ENCODE measurements at places on chromosomes 4 and X.

GRCh38 chrX:97479106-97479890 lies 595.6 kb downstream of the RPA4 start:
- DNase-seq: no peak

DNA sequence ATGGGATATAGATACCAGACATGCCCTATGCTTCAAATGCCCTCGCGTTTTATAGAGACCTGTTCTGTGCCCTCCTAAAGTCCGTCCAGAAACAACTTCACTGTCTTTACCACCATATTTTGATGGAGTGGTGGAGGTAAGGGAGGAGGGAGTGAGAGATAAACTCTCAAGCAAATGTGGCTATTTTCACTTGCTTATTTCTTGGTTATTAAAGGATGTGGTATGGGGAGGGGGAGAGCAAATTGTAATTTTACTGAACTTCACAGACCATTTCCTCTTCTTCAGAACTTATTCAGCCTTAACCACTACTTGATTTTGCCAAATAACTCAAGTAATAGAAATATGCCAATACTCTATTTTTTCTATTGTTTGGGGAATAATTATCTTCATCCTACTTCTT lies 31.5 kb downstream of the GPR174 start:
- no peak for DNase-seq

DNA sequence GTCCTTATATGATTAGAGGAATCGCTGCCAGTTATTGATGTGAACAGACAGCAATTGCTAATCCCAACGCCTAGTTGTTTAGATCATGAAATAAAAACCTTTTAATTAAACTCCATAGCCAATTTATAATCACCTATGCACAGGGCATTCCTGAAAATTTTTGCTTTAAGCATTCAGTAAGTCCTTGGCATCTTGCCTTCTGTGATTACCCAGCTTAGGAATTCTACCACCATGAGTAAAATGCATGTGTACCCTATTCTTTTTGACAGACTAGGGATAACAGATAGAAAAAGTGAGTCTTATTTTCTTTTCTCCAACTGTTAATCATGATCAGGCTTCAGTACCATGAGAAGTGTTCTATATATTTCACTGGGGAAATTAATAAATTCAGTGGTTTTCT lies 995.3 kb upstream of the GRIA3 start:
- no peak for DNase-seq

DNA sequence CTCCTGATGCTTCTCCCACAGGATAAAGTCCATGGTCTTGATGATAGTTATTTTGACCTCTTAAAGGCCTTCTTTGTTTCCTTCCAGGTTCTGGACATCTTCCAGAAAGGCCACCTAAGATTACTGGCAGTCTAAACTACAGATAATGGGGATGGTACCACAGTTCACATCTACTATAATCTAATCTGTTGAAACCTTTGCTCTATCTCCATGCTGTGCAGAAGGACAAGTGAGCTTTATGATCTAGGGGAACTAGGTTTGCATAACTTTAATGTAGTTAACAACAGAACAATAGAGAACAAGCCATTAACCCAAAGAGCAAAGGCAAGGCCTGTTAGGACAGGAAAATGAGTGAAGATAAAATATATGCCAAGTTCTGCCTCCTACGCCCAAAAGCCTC lies 103.9 kb upstream of the KLHL13 start:
- DNase-seq: no peak

DNA sequence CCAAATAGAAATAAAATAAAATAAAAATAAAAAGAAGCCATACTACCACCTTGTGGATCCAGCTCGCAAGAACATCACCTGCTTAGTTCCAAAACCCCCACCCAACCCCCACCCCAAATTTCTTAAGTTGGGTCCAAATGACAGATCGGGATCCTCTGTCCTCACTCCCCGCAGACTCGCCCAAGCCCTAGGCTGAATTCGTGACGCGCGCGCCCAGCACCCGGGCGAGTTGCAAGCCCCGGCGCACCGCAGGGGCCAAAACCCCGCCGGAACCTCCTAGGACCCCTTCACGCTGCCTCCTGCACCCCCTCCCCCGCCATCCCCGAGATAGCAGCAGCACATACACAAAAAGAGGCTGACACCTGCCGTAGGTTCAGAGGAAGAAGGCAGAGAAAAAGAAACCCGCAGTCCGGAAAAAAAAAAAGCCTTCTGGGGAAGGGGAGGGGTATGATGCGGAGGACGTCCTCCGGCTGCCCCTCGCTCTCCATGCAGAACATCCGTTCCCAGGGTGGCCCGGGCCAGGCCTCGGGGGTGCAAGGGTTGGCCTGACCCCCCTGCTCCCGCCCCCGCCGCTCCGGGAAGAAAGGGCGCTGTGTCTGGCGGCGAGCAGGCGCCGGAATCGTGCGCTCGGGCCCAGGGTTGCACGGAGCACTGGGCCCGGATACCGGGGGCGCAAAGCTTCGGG lies 2.6 kb downstream of the NLGN4X start:
- DNase-seq: no peak

DNA sequence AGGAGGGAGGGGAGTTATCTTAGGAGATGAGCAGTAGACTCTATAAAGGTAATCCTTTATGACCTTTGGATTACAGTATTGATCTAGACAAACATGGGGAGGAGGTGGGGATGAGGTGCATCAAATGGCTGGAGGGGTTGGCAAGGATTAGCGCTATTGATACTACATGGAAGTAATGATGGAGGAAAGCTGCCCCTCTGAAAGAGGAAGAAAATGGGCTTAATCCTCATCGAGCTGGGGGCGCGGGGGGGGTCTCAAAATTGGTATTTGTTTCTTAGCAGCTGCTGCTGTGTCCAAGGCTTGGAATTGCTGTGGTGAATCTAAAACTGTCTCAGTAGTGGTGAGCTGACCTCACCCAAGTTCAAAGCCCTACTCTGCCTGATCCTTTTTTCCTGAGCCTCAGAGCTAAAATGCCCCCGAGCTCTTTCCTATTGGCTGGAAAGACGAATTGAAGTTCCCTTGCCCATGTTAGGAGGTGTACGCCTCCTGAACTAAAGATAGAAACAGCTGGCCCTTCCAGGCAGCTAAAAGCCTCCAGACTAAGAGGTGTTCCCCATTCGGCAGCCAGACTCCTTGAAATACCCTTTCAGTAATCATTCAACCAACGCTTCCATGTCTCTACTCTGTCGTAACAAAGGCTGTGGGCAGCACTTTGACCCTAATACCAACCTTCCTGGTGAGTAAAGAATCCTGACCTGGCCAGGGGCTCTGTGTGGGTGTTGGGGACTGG lies at the start of gene ITGB1BP2:
ITGB1BP2 (plus strand) TSS at position 556 of the 730 bp plus-strand sequence; CDS start at position 613, 57 bp downstream.
- DNase-seq: no peak

DNA sequence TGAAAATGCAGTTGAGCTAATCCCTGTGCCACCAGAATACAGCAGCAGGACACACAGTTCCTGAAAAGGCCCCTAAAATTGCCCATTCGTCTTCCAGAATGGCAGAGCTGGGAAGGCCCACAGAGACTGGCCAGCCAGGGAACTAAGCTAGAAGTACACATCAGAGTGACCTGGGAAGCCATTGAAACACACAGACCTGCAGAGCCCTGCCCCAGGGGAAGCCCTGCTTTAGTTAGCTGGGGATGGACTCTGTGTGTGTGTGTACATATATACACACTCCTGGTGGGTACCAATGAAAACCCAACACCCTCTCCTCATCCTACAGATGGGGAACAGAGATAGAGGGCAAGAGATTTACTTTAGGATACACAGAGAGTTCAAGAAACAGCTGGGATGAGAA lies 227.7 kb downstream of the HS6ST2 start:
- no peak for DNase-seq

GRCh38 chr4:172042714-172043114 lies 229.5 kb downstream of the GALNTL6 start:
- no peak for DNase-seq

GRCh38 chr4:87382116-87382515 lies 8.9 kb downstream of the HSD17B11 start:
- DNase-seq: no peak

GRCh38 chr4:139767168-139767567 lies 101.5 kb downstream of the MGST2 start:
- peak; percentile 16 for DNase-seq

DNA sequence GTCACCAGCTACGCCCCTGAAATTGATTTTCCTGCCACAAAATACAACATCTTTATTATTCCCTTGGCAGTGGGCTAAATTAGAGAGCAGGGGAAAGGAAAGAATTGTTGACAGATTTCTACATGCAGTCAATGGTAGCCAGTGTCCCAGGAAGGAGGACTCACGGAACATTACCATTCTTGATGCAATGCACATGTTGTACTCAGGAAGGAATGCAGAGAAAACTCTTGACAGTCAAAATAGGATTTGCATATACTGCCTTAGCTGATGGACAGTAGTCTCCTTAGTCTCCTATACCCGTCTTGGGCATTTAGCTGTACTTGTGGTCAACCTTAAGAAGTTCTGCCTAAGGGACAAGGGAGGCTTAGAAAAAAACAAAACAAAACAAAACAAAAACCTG lies 158.0 kb upstream of the GYPA start:
- no peak for DNase-seq
